ENCODE measurements at places on chromosomes 3 and 15.

GRCh38 chr3:37163262-37164015 is 10.9 kb downstream of the LRRFIP2 start:
- DNase-seq: peak; percentile 28

DNA sequence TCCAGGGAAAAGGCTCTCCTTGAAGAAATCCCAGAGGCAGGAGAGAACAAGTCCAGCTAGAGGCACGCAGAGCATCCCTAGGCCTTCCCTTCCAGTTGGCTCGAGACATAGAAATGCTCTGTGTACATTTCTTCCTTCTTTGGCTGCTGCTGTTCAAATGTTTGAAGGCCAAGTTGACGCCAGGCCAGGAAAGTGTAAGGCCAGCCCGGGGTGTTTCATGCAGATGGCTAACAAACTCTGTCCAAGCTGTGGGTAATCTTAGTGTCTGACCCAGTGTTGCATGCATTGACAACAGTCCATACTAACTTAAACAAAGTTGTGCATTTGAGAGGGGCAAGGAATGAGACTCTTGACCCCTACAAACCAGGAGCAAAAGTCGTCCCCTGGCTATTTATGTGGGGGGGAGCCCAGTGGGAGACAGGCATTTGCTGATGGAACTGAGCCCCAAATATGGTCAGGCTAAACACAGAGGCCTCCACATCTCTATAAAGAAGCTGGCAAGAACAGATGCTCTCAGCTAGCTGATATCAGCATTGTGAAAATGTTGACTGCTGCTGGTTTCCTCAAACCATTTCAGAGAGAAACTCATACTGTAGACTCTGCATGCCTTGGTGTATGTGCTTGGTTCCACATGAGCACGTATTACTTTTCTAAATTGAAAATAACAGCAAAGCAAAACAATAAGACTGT is 139.5 kb downstream of the ADAMTS9 start:
- DNase-seq: no peak

DNA sequence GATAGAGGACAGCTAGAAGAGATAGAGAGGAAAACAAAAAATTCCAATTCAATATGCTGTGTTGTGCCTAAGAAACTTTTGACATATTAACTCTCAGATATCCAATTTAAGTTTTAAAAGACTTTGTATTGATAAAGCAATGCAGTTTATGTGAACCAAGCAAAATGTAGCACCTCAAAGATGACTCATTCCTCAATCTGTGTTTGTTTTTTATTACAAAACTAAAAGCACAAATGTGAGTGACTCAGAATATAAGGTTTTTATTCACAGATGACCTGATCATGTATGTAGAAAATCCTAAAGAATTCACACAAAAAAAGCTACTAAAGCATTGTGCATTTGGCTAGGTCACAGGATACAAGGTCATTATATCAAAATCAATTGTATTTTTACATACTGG is 11.1 kb downstream of the HCLS1 start:
- DNase-seq: no peak

- no peak for DNase-seq
These were observed 1151.8 kb upstream of the ALCAM start for GRCh38 chr3:104214937-104215336.

DNA sequence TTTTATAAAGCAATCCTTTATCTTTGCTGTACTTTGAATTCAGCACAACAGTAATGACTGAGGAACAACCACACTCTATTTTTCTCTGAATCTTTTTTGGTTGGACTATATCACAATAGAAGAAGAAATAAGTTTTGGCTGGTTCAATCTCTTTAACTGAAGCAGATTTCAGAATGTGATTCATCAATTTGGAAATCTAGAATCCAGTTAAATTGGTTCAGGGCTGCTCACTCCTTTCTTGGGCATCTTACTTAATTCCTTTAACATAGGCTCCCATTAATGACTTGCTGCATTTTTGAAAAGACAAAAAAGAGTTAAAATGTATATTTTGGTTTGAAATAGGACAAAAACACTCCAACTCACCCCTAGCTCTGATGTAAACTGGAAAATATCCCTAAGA is 688.3 kb upstream of the NECTIN3 start:
- DNase-seq: no peak

DNA sequence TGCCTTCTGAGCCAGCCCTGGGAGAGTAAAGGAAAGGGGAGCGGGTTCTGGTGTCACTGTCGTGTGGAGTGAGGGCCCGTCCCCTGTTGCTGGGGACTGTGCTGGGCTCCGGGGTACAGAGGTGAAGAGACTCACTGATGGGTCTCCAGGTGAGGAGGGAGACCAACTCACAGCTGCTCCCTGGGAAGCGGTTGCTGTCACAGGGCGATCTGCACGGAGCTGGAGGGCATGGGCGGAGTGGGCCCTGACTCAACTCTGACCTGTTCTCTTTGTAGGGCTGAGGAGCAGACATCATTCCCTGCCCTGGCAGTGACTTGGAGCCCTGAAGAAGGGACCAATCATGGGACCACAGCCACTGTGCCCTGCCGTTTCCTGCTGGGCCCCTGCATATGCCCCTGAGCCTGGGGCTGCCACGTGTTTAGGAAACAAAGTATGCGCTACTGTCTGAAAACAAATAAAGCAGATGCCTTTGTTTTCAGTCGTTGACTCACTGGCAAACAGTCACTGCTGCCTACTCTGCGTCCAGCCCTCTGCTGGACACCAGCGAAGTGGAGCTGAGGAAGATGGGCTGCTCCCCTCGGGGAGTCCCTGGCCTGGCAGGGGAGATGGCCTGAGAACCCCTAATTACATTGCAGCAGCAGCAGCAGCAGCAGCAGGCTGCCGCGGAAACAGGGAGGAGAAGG is 22.9 kb upstream of the PLXNA1 start:
- DNase-seq: no peak

DNA sequence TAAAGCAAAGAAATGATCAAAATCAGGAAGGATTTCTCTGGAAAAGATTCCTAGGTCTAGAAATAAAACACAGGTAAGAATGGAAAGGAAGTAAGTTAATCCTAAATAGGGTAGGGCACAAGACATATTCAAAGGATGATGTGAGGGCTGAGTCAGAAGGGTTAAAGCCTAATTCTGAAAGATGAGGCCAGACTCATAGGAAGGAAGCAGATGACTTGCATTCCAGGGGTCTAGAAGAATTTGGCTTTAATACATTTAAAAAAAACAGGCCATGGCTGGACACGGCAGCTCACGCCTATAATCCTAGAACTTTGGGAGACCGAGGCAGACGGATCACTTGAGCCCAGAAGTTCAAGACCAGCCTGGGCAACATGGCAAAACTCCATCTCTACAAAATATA is 3.2 kb downstream of the SSR3 start:
- DNase-seq: no peak

GRCh38 chr3:196115678-196116083 is 33.8 kb upstream of the TFRC start:
- DNase-seq: no peak

GRCh38 chr3:109045271-109046040 is 72.5 kb downstream of the MORC1 start:
- DNase-seq: no peak

DNA sequence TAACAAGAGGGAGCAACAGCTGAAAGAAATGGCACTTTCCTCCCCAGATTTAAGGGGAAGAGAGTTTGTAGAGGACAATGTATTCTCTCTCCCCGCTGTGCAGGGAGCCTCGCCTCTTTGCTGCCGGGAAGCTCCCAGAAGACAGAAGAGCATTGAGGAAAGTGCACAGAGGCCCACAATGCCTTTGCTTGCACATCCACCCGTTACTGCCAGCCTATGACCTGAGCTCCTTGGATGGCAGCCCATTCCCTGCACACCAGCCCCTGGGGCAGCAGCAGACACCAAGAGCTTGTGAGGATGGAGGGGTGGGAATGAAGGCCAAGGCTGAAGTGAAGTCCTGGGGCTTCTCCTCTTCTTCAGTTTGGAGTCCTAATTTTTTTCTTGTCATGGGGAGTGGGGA is 67.0 kb downstream of the CLDN11 start:
- DNase-seq: no peak

DNA sequence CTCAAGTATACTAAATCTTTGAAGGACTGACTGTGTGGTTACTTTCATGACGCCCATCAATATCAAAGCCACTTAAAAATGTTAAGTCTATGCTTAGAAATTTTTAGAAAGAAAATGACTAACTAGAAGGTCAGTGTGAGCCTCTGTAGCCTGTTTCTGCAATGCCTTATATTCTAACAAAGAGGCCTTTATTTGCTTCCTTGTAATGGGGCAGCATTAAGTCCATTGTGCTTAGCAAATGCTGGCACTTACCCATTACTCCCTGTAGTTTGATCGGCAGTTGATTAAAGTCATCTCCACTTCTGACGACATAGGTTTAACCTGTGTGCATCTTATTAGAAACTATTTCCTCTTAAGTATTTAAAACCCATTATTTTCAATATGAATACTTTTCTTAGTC is 91.6 kb upstream of the FAM98B start:
- no peak for DNase-seq

GRCh38 chr15:76335307-76336253 is 993 bp upstream of the ISL2 start:
- no peak for DNase-seq

- DNase-seq: no peak
These were observed 238.1 kb upstream of the SETMAR start for GRCh38 chr3:4065085-4065484.

- no peak for DNase-seq
These were observed 32.8 kb downstream of the CDIN1 start for GRCh38 chr15:36612063-36612788.

GRCh38 chr3:122167630-122168029 is 15.8 kb upstream of the CASR start:
- DNase-seq: no peak

GRCh38 chr15:25789616-25789999 is 73.5 kb downstream of the ATP10A start:
- DNase-seq: no peak

- no peak for DNase-seq
These were observed 241.9 kb downstream of the NTRK3 start for GRCh38 chr15:88014454-88015160.

DNA sequence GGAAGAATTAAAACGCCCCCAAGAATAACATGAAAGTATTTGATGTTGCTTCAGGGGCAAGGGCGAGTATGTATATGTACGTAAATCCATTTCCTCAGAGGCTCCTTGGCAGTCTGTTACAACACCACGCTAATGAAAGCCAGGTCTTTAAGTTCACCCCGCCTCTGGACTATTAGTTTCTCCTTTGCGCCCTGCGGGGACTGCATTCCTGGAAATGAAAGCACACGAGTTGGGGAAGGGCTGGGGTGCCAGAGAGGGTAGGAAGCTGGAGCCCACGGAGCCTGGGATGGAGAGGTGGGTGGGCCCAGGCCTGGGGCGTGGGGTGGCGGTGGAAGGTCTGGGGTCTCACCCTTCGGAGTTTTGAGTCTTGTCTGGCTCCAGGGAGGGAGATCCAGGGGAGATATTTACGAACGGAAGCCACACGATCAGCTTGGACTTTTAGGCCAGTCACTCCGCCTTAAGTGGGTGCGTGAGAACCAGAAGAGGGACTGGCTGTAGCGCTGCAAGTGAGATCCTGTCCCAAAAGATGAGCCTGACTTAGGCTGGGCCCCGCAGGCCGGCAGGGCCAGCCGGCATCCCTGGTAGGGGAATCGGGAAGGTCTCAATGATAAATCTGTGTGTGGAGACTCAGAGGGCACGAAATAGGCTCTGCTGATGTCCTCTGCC is 1.6 kb upstream of the PLCL2 start:
- no peak for DNase-seq

DNA sequence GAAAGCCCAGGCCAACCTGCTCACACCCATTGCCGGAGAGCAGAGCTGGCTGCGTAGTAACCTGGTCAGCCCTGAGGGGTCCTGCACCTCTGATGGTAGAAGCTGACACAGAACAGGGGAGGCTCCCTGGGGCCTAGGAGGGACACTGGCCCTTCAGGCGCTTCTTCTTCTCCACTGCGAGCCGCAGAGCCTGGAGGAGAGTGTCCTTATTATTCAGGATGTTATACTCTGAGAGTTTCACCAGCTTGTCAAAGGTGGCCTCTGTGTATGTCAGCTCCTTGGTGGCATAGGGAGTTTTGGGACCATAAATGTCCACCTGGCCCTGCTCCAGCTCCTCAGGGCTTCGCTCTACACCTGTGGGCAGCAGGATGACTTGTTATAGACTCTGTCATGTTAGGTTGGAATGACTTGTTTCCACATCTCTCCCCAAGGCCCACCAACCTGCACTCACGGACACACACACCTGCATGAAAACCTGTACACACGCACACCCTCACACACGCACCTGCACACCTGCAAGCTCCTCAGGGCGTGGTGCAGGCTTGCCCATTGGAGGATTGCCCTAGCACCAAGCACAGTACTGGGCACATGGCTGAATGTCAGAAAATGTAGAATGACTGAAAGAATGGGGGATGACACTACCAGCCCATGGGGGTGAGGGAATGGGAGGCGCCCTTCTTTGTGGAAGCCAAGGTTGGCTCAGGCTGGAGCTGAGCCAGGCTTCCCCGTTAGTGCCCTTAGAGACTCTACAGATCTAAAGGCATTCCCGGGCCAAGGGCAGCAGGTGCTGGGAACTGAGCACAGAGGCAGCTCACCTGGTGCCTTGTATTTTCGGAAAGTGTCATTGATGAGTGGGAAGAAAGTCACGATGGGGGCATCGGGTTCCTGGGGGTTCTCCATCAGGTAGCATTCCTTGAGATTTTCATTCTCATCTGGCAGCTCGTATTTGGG is 11.5 kb upstream of the EHD4 start:
- DNase-seq: peak; percentile 0

GRCh38 chr3:118936811-118937210 is 97.8 kb downstream of the IGSF11 start:
- no peak for DNase-seq

DNA sequence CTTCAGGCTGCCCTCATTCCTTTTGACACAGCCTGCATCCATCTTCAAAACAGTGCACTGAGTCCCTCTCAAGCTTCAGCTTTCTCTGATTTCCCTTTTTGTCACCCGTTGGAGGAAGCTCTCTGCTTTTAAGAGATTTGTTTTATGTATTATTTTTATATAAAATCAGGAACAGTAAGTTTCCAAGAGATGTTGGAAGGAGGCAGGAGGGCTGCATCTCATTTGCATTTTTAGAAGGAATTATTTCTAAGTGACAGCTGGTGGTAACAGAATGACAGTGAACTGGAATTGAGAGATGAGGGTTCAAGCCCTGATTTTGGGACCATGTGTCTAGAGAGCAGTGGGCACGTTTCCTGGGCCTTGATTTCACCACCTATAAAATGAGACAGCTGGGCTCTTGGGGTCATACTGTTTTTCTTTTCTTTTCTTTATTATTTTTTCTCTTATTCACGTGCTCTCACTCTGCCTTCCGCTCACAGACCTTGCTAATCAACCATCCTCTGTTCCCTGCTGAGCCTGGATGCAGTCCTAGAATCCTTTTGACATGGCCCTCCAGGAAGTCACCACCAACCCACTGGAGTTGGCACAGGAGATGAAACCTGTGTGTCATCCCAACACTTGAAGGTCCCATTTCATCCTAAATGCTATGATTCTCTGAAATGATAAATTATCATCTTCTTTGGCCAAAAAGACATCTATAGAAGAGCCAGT is 148.6 kb downstream of the CACNA2D3 start:
- no peak for DNase-seq

- no peak for DNase-seq
These were observed 198.6 kb upstream of the SLC2A2 start for GRCh38 chr3:171225165-171225564.

DNA sequence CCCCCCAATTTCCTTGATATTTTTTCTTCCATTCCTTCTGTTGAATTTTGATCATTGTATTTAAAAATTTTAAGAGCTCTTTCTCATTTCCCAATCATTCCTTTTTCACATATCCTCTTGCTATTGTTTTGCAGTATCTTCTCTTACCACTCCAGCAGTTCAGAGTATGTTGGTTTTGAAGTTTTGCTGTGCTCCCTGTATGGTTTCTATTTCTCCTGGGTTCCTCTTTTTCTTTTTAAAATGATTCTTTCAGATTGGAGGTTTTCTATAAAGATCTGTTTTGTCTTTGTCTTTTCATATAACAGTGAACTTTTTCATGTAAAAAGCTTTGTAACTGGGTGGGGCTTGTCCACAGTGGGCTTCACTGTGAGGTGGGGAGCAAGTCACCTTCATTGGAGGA is 12.8 kb downstream of the USP3 start:
- no peak for DNase-seq
